Tongue (tissue), 3 donors: ENCODE measurements at places on chromosomes 4 and X.

GRCh38 chr4:110625576-110626257, 2.8 kb upstream of the PITX2 start:
- DNase-seq, result peak; percentile 57

GRCh38 chrX:78493180-78493579, 165.8 kb upstream of the CYSLTR1 start:
- DNase-seq, result no peak

DNA sequence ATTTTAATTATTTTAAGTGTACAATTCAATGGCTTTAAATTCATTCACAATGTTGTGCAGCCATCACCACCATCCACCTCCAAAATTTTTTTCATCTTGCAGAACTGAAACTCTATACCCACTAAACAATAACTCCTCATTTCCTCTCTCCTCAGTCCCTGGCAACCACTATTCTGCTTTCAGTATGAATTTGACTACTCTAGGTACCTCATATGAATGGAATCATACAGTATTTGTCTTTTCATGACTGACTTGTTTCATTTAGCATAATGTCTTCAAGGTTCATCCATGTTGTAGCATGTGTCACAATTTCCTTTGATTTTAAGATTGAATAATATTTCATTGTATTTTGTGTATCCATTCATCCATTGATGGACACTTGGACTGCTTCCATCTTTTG, 46.9 kb downstream of the KIF4A start:
- no peak for DNase-seq

- peak; percentile 64 for DNase-seq
Observed at GRCh38 chrX:154695911-154696675, 42.7 kb upstream of the CTAG2 start.

DNA sequence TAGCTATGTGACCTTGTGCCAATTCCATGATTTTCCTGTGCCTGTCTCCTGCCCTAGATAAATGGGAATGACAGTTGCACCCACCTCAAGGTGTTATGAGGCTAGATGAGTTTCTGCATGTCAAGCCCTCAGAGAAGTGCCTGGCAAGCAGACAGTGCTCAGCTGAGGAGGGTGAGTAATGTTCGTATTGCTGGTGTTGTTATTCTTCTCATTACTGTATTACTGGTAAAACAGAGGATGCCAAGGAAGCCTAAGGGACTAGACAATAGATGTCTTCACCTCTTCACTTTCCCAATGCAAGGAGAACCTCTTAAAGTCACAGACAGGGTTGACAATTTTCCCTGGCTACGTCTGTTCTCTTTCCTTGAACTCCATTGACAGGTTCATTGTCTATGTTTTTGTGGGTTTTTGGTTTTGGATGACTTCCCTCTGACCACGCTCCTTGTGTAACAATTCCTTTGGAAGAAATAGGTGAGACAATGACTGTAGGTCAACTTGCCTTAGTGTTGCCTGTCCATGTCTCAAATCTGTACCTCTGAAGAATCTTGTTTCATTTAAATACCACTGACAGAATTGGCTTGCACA, 19.2 kb downstream of the ETDC start:
- no peak for DNase-seq

- peak; percentile 87 for DNase-seq
Observed at GRCh38 chr4:675980-676870, 1.9 kb downstream of the MYL5 start.
